ENCODE measurements at places on chromosomes 2 and 18. TPM values are rescaled to one million over a fixed set of nuclear protein-coding genes. Genes with fewer than 3 reads are reported as not detected.
A peak's percentile ranks its signal among the peaks of the same experiment; 100 is the strongest.

DNA sequence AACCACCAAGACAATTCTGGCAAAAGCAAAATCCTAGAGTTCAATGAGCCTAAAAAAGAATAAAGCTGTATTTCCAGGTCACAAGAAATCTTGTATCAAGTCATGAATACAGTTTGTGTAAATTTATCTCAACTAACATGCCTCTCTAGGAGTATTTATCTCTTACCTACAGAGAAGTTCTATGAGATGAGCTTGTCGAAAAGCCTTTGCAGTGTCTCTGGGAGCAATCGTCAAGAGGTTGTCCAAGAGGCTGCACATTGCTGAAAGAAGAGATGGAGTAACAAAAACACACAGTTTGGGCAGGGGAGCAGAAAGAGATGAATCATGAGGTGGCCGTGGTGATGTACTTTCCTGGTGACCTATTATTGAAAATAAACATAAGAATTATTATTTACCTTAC lies 112.0 kb upstream of the CD226 start:
- no peak for DNase-seq

- no peak for DNase-seq
These were observed 71.1 kb downstream of the LDLRAD4 start for GRCh38 chr18:13289481-13290205.

DNA sequence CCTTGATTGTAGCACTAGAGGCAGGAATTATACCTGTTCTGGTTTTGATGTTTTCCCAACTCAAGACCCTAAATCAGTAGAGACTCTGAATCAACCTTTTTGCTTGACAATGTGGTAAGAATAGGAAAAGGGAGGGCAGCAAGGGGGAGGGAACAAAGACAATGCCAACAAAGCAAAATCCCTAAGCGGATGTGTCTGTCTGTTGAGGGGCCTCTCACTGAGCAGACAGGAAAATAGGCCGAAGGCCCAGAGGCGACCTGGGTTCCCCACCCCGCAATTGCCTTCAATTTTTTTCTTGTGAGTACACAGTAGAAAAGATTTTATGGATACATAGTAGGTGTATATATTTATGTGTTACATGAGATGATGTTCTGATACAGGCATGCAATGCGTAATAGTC lies 75.6 kb downstream of the MAP4K4 start:
- no peak for DNase-seq

DNA sequence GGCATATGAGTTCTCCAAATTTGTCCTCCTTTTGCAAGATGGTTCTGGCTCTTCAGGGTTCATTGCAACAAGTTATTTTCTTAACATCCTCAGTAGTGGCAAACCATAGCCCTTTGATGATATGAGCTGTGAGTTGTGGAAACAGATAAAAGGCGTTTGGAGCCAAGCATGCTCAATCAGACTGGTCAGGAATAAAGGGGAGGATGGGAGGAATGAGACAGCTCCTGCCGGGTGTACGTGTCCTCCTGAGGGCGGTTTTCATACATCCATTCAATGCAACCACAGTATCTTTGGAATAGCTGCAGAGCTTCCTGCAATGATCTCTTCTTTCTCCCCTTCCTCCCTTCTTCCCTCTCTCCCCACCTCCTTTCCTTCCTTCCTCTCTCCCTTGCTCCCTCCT lies 245.8 kb downstream of the GLI2 start:
- no peak for DNase-seq

The CNDP1 gene
- total RNA-seq = not detected

- peak; percentile 72 for DNase-seq
These were observed 259.7 kb downstream of the LPIN1 start for GRCh38 chr2:12005886-12006681.

The MAB21L4 gene
- total RNA-seq = 2.5 TPM

GRCh38 chr18:50266248-50266704 lies at the start of gene CFAP53:
Gene CFAP53, minus strand, starts transcription at chr18:50266495. Its CDS starts 91 bp downstream, at chr18:50266404.
- peak; percentile 74 for DNase-seq

DNA sequence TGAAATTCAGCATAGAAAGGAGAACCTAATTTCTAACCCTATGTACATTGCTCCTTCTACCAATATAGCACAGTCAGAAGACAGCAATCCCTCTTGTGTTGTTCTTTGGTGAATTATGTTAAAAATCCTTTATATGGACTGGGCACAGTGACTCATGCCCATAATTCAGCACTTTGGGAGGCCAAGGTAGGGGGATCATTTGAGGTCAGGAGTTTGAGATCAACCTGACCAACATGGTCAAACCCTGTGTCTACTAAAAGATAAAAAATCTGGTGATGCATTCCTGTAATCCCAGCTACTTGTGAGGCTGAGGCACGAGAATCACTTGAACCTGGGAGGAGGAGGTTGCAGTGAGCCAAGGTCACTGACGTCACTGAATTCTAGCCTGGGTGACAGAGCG lies 195.6 kb downstream of the TMX3 start:
- no peak for DNase-seq

- DNase-seq = no peak
These were observed 178.6 kb downstream of the GBX2 start for GRCh38 chr2:235989591-235989990.

The TEX44 gene
- total RNA-seq = not detected

DNA sequence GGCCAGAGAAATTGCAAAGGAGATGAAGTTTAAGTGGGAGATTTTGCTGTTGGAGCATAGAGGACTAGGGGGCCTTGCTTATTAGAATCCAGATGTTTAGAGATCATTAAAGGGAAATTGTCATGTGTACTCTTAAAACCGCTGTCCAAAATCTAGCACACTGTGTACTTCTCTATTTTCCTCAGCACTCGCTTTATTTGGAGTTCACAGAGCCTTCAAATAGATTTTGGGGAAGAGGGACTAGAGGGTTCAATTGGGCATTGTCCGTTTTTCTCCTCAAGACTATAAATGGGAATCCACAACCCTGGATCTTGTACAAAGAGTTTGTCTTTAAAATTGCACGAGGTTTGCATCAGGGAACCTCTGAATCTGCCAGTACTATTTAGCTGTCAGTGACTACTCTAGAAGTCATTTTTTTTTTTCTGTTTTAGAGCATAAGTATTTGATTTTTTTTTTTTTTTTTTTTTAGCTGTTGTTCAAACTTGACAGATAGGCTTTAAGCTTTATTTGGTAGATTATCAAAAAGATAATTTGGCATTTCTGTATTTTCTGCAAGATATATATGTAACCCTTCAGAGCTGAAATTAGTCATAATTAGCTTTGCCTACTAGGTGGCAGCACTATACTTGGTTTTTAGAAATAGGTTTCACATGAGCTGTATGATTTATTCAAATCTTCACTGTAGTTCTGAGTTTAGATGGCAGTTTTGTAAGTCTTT lies 14.2 kb downstream of the PMS1 start:
- no peak for DNase-seq

DNA sequence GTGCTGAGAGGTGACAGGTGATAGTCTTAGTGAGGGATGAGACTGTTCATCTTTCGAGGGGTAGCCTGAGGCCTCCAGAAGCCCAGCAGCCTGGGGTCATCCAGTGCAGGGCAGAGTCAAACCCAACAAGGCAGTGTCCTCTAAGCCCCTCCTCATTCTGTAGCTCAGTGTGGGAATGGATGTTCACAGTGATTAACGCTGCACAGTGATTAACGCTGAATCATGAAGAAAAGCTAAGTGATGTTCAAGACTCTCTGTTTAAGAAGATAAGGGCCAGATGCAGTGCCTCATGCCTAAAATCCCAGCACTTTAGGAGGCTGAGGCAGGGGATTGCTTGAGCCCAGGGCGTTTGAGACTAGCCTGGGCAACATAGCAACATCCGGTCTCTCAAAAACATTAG lies 56.3 kb upstream of the LAPTM4A start:
- DNase-seq = no peak

All from kidney epithelial cell (primary cell).